ENCODE measurements at places on chromosomes 2 and 18. TPM values are rescaled to one million over a fixed set of nuclear protein-coding genes. Genes with fewer than 3 reads are reported as not detected.

- DNase-seq, result no peak
Observed at GRCh38 chr2:133109772-133110171, 439.8 kb upstream of the LYPD1 start.

DNA sequence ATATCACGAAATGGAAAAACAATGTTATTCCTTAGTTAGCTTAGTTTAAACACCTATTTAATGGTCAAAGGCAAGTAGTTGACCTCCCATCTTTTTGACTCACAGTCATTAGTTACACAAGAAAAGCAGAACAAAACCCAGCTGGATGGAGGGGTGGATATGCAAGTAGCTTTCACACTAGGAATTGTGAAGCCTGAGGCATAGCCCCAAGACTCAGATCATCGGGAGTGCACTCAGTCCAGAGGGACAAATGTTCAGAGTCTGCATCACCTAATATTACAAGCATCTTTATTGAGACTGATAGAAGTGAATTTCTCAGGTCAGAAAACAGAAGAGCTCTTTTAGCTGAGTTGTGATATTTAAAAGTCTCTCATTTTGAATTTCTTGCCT, 15.5 kb upstream of the CPS1 start:
- no peak for DNase-seq

DNA sequence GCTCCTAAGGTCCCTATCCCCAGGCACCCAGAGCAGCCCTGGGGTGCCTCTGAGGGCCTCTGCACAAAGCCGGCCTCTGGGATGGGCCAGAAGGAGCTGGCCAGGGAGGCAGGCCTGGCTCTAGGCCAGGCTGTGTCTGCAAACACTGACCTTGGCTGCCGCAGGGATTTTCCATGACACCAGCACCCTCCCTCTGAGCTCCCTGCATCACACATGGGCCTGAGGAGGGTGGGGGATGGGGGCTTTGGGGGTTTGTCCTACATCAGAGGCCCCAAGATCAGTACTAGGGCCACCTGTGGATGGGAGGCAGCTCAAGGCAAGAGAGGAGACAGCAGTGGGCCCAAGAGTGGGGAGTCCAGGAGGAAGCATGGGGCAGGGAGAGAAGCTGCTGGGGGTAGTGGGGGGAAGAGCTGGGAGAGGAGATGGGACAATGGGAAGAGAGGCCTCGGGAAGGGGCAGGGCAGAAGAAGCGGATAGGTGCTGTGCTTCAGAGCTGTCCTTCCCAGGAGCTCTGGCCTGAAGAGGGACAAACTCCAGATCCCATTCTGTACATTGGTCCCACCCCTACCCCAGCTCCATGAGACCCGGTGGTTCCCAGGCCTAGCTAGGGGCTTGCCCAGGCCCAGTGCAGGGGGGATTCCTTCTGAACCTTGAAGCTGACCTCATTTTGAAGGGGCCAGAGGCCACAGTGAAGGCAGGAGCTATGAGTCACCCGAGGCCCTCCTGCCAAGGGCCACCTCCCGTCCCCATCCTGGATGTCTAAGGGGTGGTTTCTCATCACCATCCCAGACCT, 28.0 kb downstream of the KCNK3 start:
- peak; percentile 92 for DNase-seq

- DNase-seq, result no peak
Observed at GRCh38 chr18:46950064-46950656, 32.8 kb downstream of the KATNAL2 start.

- DNase-seq, result no peak
Observed at GRCh38 chr2:43358410-43359201, 132.2 kb upstream of the ZFP36L2 start.

DNA sequence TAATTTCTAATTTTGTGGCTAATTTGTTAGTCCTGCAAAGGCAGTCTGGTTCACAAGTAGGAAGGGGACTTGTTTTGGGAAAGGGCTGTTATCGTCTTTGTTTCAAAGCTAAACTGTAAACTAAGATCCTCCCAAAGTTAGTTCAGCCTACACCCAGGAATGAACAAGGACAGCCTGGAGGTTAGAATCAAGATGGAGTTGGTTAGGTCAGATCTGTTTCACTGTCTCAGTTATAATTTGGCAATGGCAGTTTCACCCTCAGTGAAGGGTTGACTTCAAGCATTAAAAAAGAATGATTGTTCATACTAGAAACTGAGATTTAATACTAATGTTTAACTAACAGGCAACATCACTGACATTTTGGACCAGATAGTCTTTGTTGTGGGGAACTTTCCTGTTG, 69.5 kb downstream of the KIAA2012 start:
- no peak for DNase-seq

DNA sequence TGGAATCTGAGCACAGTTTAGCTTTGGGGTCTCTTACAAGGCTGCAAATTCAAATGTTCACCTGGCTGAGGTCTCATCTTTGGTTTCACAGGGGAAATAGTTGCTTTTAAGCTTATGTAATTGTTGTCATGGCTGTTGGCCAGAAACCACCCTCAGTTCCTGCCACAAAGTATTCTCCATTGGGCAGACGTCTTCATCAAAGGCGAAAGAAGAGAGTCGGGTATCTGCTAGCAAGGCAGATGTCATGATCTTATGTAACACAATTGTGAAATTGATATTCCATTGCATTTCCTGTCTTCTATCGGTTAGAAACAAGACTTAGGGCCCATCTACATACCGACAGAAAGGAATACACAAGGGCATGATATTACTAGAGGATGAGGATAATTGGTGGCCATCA, 816.2 kb downstream of the MBD2 start:
- no peak for DNase-seq

DNA sequence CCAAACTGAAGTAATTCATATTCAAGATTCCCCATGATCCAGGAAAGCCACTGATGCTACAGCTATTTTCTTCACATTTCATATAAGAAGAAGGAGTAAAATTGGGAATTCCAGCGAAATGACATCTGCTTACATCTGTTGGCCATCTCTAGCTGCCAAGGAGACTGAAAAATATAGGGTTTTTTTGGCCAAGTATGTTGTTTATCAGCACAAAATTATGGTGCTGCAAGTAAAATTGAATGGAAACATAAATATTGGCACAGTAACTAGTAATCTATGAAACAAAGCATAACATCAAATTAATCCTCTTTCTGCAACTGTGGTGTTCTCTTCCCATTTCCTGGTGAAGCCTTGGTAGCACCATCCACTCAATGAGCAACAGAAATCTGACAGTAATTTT, 649.5 kb upstream of the ZNF804A start:
- no peak for DNase-seq

- DNase-seq, result no peak
Observed at GRCh38 chr2:213253162-213253561, 31.1 kb upstream of the SPAG16 start.

DNA sequence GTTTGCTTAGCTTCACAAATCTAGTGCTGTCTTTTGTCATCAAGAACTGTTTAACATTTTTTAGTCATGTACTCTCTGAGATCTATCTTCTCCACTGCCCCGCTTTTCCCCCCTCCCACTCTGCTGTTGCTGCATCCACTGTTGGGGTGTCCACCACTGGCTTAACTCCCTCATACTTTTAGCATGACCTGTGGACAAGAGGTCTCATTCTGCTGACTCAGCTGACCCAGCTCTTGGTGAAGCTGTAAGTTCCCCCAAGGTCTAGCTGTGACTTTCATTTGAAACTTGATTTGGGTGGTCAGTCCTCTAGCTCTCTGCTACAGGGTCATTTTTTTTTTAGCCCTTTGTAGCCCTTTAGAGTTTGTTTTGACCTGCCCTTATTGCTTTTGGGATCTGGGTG, 427.2 kb downstream of the PLCL1 start:
- DNase-seq, result no peak

- no peak for DNase-seq
Observed at GRCh38 chr2:213086050-213086449, 65.4 kb downstream of the IKZF2 start.

DNA sequence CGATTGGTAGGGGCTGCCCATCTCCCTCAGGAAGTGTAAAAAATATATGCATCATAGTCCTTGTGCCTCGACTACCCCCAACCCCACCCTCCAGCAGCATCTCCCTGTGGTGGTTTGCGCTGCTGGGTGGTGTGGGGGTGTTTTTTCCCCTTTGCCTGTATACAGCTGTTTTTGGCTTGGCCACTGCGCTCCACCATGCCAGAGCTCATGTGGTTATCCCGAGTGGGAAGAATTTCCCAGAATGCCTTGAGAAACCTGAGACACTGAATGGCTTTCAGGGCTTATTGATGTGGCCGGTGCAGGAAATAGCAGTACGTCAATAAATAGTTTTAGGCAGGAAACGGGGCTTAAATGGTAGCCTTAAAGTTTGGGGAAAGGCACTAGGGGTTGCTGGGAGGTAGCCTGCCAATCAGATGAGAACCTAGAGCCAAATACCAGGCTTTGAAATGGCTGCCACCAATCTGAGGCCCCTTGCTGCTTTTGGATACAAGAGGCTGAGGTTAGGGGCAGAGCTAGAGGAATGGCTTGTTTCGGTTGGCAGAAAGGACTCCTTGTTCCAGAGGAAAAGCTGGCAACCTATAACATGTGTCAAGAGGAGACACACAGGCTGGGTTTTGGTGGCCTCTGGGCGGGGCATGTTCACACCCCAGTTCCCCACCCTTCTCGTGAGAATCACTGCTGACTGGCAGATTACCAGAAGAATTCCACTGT, 144.1 kb downstream of the SMAD7 start:
- peak; percentile 70 for DNase-seq

GRCh38 chr2:137659616-137660015, 304.7 kb upstream of the HNMT start:
- DNase-seq, result no peak

- DNase-seq, result no peak
Observed at GRCh38 chr18:70333316-70333715, 44.5 kb downstream of the SOCS6 start.

DNA sequence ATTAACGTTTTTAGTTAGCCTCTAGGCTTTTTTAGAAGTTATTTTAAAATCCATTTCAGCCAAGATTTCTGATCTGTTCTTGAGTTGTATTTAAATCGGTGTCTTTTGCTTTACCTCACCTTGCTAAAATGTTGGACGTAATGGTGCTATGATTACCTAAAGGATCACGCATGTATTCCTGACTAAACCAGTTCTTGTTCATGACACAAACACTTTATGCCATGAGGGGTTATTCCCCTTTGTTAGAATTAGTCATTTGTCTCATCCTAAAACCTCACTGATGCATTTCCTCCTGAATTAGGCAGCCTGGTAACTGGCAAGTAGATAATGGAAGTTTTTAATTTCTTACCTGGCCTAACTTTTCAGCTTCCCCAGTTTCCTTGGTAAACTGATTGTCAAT, 185.4 kb upstream of the TANK start:
- DNase-seq, result no peak

DNA sequence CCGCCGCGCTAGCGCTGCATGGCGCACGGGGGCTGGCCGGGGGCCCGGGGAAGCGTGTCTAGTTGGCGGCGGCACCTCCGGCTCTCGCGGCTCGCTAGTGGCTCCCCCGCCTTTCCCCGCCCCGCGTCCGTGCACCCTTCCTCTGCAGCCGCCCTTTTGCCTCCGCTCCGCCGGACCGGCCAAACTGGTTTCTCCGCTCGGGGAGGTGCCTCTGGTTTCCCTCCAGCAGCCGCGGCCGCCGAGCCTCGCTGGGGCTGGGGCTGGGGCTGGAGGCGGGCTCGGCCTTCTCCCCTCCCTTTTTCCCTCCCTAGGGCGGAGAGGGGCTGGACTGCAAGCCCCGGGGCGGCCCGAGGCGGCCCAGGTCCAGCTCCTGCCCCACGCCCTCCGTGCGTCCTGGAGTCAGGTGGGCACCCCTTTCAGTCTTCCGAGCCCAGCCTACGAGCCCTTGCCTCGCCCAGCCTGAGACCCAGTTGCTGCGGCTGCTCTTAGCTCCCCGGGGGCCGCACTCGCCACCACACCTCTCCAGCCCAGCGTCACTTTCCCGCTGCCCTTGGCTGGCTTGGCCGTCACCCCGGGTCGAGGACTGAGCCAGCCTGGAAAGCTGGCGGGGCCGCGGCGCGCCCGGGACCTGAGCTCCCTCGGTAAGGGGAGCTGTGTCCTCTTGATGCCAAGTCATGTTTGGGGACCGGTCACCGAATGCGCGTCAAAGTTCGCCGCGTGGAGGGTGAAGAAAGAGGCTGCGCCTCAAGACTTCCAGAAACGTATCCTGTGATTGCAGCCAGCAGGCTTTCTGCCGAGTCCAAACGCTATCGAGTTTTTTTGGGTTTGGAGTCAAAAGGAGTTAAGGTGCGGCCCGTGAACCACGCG, at the start of gene ATP8B1:
ATP8B1 (minus strand) TSS at position 213 of the 867 bp plus-strand sequence. CDS start 71,508 bp downstream, outside the sequence.
- DNase-seq, result peak; percentile 87

DNA sequence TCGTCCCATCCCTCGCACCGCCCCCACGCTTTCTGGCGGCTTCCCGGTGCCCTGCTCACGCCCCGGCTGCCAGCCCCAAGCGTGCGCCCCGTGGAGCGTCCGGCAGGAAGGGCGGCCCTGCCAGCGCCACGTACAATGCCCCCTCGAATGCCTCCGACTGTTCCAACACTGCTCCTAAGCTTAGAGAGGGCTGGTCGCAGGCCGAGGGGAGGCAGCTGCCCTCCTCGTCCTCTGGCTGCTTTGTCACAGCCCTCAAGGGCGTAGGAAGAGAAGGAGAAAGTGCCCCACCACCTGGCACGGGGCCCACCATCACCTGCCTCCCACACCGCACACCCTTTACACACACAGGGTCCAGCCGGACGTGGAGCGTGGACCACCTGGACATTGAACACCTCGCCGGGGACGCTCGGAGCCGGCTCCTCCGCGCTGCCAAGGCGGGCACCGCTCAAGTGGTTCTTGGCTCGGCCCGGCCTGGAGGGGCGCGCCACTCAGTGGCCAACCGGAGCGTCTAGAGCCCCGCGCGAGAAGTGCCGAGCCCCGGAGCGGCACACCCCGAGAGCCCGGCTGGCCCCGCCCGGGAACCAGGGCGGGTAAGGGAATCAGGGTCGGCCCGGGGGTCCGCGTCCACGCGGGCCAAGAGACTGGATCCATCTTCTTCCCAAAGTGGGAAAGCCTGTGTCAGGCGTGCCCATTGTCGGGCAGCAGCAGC, 830 bp downstream of the DNER start:
- no peak for DNase-seq

GRCh38 chr18:70288851-70289328, at the start of gene SOCS6:
Gene SOCS6 (plus strand): TSS chr18:70289045. CDS start chr18:70324669, 35,624 bp downstream.
- DNase-seq, result no peak

DNA sequence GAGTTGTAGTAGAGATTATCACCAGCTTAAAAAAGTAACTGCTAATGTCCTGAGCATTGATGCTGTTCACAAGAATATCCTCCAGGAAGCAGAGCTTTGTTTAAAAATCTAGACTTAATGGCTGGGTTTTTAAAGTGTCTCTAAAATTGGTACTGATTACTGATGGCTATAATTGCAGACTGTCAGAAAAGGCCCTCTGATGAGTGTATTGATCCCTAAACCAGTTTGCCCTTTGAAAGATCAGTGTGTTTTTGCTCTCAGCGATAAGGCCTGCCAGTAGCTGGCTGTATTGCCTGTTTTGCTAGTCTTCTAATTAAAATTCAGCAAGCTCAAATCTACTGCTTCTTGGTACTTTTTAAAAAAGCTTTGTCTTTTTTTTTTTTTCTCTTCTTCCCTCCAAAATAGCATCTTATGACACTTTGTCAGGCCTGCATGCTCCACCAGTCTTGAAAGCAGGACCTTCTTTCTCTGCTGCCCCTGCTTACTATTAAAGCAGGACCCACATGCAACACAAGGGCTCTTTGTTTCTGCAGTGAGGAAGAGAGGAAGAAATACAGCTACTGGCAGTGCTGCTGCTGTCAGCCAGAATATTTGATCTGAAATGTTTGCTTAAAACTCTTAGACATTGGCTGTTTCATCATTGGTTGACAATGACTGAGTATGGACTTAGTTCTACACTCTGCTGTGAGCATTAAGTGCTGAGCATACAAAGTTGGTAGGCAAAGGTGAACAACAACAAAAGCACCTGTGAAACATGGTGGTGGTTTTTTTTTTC, 1.8 kb downstream of the SEC11C start:
- DNase-seq, result no peak

The PXDN gene
- total RNA-seq, result 27.5 TPM

The GCC2 gene
- 22.0 TPM for total RNA-seq

The PCARE gene
- total RNA-seq, result 0.11 TPM

The PLEKHH2 gene
- 5.2 TPM for total RNA-seq

The CDH19 gene
- 14.8 TPM for total RNA-seq

All from cardiac septum (tissue), 1 donor.